ENCODE measurements at places on chromosomes 11 and 22. TPM values are rescaled to one million over a fixed set of nuclear protein-coding genes. Genes with fewer than 3 reads are reported as not detected.

KRTAP5-2 gene
- not detected for total RNA-seq

OVOL1 gene
- not detected for total RNA-seq

ACTN3 gene
- 0.21 TPM for total RNA-seq

PHOX2A gene
- not detected for total RNA-seq

DSCAML1 gene
- total RNA-seq = 3.8 TPM

CRYBB2 gene
- 1.9 TPM for total RNA-seq

DNA sequence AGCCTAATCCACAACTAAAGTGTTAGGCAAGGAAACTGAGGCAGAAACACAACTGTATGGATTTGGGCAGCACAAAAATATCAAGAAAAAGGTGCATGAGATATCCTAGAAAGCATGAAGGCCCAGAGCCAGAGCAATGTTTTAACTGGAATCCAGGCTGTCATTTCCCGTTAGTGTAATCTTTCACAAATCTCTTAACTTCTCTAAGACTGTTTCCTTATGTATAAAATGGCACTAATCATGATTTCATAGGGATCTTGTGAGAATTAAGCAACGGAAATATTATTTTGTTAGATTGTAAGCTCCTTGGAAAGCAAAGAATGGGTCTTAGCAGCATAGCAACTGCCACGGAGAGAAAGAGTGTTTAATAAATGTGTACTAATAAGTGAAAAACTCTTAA is 14.7 kb upstream of the SYTL2 start:
- peaks cover 9% of the 10 kb centered on the region for H3K4me1 ChIP-seq
- no peak for DNase-seq
- H3K4me3 ChIP-seq = no peak overlapping the region
- no peaks in the 10 kb centered on the region for H3K36me3 ChIP-seq

GRCh38 chr11:35414776-35415175 is 4.6 kb downstream of the SLC1A2 start:
- no peak for DNase-seq
- H3K27me3 ChIP-seq = peaks cover 6% of the 10 kb centered on the region
- peaks cover 5% of the 10 kb centered on the region for H3K4me1 ChIP-seq
- no peak overlapping the region for H3K4me3 ChIP-seq
- H3K27ac ChIP-seq = no peak overlapping the region

GRCh38 chr11:69300120-69301060 is 6.4 kb downstream of the MYEOV start:
- H3K27ac ChIP-seq = no peak overlapping the region
- peaks cover 7% of the 10 kb centered on the region for H3K36me3 ChIP-seq
- H3K27me3 ChIP-seq = peaks cover 14% of the 10 kb centered on the region
- H3K4me3 ChIP-seq = no peak overlapping the region
- peaks cover 8% of the 10 kb centered on the region for H3K4me1 ChIP-seq

- no peak for DNase-seq
- H3K4me1 ChIP-seq = peaks cover 26% of the 10 kb centered on the region
These were observed 962.1 kb downstream of the NTM start for GRCh38 chr11:132332521-132332920.

GRCh38 chr11:23688835-23689234 is 808.0 kb upstream of the LUZP2 start:
- no peaks in the 10 kb centered on the region for H3K36me3 ChIP-seq
- no peak for DNase-seq
- H3K27ac ChIP-seq = no peak overlapping the region

- H3K4me1 ChIP-seq = peaks cover 5% of the 10 kb centered on the region
- H3K36me3 ChIP-seq = peaks cover 12% of the 10 kb centered on the region
- H3K27ac ChIP-seq = peak overlapping the region; percentile 67
- DNase-seq = no peak
- peaks cover 4% of the 10 kb centered on the region for H3K27me3 ChIP-seq
- H3K4me3 ChIP-seq = peak overlapping the region; percentile 38
These were observed 8.2 kb downstream of the RRP7A start for GRCh38 chr22:42511401-42511891.

GRCh38 chr11:77698896-77699295 is 61.3 kb upstream of the CLNS1A start:
- no peak overlapping the region for H3K27ac ChIP-seq
- no peak overlapping the region for H3K4me3 ChIP-seq
- peaks cover 16% of the 10 kb centered on the region for H3K36me3 ChIP-seq
- DNase-seq = no peak
- H3K4me1 ChIP-seq = peaks cover 6% of the 10 kb centered on the region

DNA sequence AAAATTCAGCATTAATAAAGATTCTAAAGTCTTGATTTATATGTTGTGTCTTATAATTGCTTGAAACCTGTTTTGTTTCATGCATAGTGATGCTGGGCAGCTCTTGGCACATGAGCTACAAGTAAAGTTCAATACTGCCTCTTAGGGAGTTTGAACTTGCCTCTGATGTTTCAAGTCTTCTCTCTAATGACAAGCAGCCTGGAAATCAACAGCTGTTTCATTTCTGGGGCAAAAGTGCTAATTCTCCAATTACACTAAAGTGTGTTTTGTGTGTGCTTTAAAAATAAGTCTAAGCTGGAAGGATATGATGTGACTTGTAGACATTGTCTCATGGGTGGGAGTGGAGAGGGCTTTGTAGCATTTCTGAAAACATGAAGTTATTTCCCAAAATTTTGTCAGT is 23.7 kb upstream of the SESN3 start:
- no peak overlapping the region for H3K4me3 ChIP-seq
- H3K4me1 ChIP-seq = peaks cover 15% of the 10 kb centered on the region
- no peak overlapping the region for H3K27ac ChIP-seq
- no peak for DNase-seq
- peaks cover 3% of the 10 kb centered on the region for H3K27me3 ChIP-seq

DNA sequence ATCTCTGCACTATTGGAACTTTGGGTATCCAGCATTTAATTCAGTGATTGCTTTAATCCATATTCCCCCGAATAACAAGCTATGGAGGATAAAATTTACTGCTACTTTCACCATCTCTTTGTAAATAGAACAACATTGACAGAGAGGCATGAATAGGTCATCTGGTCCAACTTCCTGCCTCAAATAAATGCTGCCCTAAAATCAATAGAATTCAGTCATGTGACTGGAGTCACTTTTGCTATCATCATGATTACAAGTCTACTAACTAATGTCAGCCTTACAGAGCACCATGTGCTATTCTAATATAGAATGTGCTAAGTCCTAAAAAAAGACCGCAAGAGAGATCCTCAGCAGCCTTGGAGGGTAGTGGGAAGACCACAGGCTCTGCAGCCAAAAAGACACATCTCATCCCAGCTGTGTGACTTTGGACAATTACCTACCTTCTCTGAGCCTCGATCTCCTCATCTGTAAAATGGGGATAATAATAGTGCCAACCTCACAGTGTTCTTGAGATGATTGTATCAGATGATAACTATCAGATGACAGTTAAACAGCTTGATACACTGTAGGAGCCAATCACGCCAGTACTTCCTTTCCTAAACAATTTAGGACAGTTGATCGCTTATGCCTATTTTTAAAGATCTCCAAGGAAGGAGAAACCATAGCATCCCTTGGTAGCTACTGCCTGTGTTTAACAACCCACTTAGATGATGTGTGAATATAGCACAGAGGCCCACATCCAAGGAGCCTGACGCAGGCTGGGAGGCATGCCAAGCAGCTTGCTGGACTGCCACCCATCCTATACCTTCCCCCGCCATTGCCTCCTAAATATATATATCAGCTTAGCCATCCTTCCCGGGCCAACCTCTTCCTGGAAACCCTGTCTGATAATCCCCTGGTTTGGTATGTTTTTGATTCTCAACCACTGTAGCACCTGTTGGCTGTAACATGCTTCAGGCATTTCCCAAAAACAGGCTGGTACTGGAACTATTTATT is 77.3 kb upstream of the PHF21A start:
- no peak overlapping the region for H3K4me3 ChIP-seq
- DNase-seq = no peak
- H3K27ac ChIP-seq = no peak overlapping the region
- H3K4me1 ChIP-seq = peaks cover 6% of the 10 kb centered on the region
- peaks cover 3% of the 10 kb centered on the region for H3K36me3 ChIP-seq
- peaks cover 4% of the 10 kb centered on the region for H3K27me3 ChIP-seq

DNA sequence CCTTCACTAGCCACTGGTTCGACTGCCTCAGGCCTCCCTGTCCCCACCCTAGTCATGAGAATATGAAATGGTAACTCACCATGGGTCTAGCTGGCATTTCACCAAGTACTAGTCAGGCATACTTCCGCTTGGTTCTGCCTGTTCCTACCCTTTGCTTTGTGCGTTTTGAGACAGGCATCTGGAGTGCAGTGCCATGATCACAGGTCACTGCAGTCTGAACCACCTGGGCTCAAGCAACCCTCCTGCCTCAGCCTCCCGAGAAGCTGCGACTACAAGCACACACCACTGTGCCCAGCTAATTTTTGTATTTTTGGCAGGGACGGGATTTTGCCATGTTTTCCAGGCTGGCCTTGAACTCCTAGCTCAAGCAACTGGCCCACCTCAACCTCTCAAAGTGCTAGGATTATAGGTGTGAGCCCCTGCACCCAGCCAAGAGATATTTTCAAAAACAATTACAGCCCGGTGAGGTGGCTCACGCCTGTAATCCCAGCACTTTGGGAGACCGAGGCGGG is 14.1 kb downstream of the HRAS start:
- no peaks in the 10 kb centered on the region for H3K4me1 ChIP-seq
- H3K27me3 ChIP-seq = peaks cover 10% of the 10 kb centered on the region
- DNase-seq = no peak
- H3K4me3 ChIP-seq = peak overlapping the region; percentile 15

- H3K36me3 ChIP-seq = no peaks in the 10 kb centered on the region
- H3K4me3 ChIP-seq = no peak overlapping the region
- peaks cover 17% of the 10 kb centered on the region for H3K4me1 ChIP-seq
- DNase-seq = no peak
- peaks cover 23% of the 10 kb centered on the region for H3K27me3 ChIP-seq
These were observed 31.3 kb upstream of the GNB1L start for GRCh38 chr22:19885841-19886592.

DNA sequence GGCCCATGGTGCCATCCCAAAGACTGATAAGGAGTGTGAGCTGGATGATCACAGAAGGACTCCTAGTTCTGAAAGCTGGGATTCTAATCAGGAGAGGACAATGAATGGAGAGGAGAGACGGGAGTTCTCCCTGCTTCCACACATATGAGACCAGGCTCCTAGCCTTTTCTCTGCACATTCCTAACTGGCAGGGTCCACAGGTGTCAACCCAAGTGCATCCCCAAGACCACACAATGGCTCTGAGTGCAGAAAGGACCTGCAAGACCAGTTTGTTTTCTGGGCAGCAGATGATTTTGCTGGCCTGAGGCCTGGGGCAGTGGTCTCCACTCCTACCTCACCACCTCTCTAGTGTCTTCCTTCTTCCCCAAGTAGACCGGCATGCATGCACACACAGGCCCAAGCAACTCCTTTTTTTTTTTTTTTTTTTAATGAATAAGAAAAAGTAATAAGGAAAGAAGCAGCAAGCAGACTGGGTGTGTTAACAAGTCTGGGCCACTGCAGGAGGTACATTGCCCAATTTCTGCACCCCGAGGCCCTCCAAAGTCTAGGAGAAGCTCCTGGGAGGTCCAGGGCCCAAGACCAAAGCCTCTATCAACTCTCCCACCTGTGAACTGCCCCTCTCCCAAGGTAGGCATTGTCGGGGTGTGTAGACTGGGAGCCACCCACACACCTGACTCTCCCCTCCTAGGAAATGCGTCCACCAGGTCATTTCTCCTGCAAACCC is 1.2 kb upstream of the TSKU start:
- DNase-seq = no peak
- peaks cover 38% of the 10 kb centered on the region for H3K36me3 ChIP-seq
- peaks cover 31% of the 10 kb centered on the region for H3K4me1 ChIP-seq
- peak overlapping the region; percentile 93 for H3K4me3 ChIP-seq
- peaks cover 15% of the 10 kb centered on the region for H3K27me3 ChIP-seq
- no peak overlapping the region for H3K27ac ChIP-seq

DNA sequence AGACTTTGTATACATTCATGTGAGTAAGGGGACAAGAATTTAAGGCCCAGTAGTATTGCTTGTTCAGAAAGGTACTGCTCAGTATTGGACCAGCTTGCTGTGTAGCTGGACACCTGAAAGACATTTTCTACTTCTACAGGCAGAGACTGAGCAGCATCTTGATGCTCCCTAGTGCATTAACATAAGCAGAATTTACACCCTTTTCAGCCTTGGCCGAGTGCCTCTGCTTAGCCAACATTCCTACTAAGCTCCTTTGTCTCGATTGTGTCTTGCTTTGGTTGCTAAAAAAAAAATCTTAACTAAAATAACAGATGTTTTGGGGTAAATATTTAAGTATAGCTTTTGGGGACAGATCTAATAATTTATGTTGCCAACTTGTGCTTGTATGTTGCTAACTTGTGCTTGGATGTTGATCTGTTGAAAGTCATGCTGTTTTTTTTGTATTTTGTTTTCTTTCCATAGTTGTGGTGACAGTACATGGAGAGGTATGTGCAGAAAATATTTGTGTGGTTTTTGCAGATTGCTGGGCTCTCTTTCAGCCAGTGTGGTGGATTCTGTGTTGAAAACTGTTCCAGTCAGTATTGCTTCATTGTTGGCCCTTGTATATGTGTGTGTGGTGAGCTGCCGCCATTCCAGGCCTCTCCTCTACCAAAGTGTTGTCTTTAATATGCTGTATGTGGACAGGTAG is 3.7 kb downstream of the PTS start:
- peaks cover 13% of the 10 kb centered on the region for H3K4me1 ChIP-seq
- H3K27me3 ChIP-seq = peaks cover 3% of the 10 kb centered on the region
- peaks cover 17% of the 10 kb centered on the region for H3K36me3 ChIP-seq
- no peak overlapping the region for H3K27ac ChIP-seq
- no peak overlapping the region for H3K4me3 ChIP-seq
- DNase-seq = no peak

GRCh38 chr22:32588063-32588462 is 113.5 kb downstream of the FBXO7 start:
- H3K27ac ChIP-seq = no peak overlapping the region
- H3K4me1 ChIP-seq = no peaks in the 10 kb centered on the region
- no peak for DNase-seq
- H3K36me3 ChIP-seq = no peaks in the 10 kb centered on the region
- peaks cover 3% of the 10 kb centered on the region for H3K27me3 ChIP-seq
- no peak overlapping the region for H3K4me3 ChIP-seq

DNA sequence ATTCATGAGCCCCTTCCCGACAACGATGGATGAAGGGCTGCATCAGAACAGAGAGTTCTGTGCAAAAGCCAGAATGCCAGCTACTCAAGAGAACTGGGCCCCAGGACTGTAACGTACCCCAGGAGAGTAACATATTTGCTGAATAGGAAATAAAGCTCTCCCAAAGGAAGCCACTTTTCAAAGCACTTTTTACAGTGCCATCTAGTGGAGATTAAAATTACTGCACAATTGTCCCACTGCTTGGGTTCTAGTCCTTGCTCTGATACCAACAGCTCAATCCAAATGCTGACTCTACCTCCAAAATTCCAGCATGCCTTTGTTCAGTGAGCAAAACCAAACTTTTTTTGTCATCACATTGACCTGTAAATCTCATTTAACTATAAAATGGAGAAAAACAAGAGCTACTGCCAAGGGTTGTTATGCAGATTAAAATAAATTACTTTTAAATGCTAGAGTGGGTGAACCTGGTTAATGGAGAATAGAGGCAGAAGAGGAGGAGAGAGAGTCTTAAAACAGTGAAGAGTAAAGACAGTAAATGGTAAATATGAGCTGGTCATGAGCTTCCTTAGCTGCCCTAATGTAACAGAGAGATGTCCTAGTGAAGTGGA is 87.6 kb upstream of the FSHB start:
- no peaks in the 10 kb centered on the region for H3K36me3 ChIP-seq
- DNase-seq = peak; percentile 38
- no peak overlapping the region for H3K27ac ChIP-seq
- peaks cover 3% of the 10 kb centered on the region for H3K27me3 ChIP-seq
- no peaks in the 10 kb centered on the region for H3K4me1 ChIP-seq
